ENCODE measurements at places on chromosomes 3 and 15. TPM values are rescaled to one million over a fixed set of nuclear protein-coding genes. Genes with fewer than 3 reads are reported as not detected.
A peak's percentile ranks its signal among the peaks of the same experiment; 100 is the strongest.

DNA sequence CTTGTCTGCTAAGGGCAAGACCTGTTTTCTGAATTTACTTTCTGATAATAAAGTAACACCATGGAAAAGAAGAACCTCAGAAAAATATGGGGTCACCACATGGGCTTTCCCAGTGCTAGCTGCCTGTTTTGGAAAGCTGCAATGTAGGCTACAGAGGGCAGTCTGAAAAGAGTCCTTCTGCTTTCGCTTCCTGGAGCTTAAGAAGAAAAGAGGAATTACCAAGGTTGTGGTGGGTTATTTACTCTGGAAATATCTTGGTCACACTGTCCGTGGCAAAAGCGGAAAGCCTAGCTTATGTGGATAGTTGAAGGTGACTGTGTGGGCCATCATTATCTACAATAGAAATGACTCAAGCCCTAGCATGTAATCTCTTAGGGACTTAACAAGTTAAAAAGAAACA is 31.7 kb upstream of the IP6K2 start:
- no peak for DNase-seq

GRCh38 chr3:114406286-114406685 is 112.5 kb downstream of the TIGIT start:
- no peak for DNase-seq

DNA sequence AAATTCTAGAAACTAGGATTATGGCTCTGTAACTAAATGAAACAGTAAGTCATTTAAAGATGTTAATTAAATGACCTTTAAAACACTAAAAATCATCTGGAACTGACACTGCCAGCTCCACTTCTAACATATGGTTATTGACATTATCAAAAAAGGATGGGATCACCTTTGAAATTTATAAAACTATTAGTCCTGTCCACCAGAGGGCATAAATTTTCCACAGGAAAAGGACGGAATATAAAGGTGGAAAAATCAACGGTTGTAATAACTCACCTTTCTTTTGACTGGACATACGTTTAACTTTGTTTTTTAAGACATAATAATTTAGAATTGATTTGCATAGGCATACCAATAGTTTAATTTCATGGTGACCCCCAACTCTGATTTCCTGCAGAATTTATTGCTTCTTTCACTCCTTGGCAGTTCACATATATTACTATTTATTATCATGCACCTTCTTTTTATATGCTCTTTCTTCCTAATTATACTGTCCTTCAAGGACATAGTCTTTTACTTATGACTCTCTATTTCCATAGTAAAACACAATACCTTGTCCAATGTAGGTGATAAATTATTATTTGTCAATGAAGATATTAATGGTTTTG is 345.7 kb downstream of the CADM2 start:
- DNase-seq: no peak

Gene VGLL3
- total RNA-seq: not detected

Gene NLGN1
- total RNA-seq: not detected

GRCh38 chr3:113019182-113020137 is 28.7 kb downstream of the GTPBP8 start:
- DNase-seq: peak; percentile 90
